ENCODE measurements at places on chromosomes 3 and 15.

DNA sequence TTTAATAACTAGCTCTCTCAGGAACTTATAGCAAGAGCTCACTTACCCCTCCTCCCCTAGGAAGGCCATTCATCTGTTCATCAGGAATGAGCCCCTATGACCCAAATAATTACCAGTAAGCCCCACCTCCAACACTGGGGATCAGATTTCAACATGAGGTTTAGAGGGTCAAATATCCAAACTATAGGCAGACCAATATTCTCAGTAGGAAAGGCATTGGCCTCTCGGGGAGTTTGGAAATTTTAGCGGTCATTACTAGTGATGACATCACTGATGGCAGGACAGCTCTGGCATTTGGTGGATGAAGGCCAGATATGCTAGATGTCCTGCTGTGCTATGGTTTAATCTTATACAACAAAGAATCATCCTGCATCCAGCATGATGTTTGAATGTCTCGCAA is 15.2 kb upstream of the CD47 start:
- DNase-seq, result no peak

- DNase-seq, result no peak
Measured at GRCh38 chr15:65556622-65557021, 26.4 kb downstream of the HACD3 start.

GRCh38 chr3:120503727-120504616 is 53.2 kb upstream of the FSTL1 start:
- no peak for DNase-seq

DNA sequence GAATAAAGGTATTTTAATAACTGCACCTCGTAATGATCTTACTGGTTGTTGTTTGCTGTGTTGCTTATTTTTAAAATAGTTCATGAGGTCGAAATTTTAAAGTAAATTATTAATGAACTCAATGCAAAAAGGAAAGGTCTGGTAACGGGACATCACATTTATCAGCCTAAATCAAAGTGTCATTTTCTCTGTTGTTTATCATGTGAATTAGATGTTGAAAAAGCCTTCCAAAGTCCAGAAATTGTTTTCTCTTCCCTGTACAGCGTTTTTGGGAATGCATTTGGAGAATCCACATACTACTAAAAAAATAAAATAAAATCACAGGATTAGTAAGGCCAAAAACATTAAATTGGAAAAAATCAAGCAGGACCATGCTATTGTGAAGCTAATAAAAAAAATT is 339.2 kb upstream of the NECTIN3 start:
- no peak for DNase-seq

DNA sequence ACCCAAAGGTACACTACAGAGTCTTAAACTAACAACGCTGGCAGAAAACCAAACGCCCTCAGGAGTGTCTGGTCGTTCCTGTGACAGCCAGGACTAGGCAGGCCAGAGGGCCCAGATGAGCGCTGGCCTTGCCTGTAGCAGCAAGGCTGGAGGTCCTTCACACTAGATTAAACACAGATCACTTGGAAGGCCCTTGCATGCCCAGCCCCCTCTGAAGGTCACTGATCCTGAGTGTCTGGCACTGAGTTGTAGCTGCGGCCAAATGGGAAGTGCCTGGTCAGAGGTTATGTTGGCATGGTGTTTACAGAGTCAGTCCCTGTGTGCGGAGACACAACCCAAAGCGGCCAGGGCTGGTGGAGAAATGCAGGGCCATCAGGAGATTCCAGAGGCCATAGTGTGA is 58.9 kb downstream of the ZNF621 start:
- DNase-seq, result no peak

- no peak for DNase-seq
Measured at GRCh38 chr15:29736744-29737020, 85.6 kb downstream of the TJP1 start.

DNA sequence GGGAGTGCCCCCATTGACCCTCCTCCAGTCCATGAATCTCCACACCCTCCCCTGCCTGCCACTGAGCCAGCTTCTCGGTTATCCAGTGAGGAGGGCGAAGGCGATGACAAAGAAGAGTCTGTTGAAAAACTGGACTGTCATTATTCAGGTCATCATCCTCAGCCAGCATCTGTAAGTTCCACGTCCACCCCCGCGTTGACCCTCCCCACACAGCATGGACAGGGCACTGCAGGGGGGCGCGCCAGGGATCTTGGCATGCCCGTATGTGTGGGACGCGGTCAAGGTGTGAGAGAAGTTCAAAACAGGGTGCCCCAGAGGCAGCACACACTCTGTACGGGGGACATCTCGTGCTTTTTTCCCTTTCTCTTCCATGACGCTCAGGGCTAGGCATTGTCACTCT is 33.1 kb downstream of the PSMD6 start:
- DNase-seq, result no peak

DNA sequence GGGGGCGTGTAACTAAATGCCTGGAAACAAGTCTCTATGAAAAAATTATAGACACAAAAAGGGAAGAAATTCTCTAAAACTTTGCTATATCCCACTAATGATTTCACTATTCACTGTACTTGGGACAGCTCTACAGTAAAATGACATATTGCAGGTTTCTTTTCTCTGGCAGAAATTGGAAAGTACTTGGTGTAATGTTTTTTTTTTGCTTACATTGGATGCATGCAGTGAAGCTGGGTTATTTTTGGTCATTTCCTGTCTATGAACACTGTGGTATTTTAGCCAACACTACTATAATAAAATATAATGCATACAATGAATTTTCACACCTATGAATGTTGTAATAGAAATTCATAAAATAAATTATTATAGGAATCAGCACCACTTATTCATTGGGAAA is 109.7 kb downstream of the LRRC49 start:
- no peak for DNase-seq

DNA sequence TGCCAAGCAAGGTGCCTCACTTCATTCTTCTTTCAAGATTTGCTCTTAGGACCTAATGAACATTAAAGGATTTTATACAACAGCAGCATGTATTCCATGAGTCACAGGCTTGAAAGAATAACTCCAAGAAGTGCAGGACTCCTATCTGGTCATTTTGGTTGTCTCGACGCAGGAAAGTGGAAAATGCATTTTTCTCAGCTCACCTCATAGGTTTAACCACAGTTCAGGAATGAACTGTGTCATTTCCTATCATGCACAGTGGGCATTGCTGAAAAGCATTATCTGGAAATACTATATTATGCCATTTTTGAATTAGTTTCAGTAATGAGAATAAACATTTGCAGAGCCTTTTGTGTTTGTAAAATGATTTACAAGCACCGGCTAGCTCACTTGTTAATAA is 98.7 kb upstream of the BFSP2 start:
- DNase-seq, result no peak

DNA sequence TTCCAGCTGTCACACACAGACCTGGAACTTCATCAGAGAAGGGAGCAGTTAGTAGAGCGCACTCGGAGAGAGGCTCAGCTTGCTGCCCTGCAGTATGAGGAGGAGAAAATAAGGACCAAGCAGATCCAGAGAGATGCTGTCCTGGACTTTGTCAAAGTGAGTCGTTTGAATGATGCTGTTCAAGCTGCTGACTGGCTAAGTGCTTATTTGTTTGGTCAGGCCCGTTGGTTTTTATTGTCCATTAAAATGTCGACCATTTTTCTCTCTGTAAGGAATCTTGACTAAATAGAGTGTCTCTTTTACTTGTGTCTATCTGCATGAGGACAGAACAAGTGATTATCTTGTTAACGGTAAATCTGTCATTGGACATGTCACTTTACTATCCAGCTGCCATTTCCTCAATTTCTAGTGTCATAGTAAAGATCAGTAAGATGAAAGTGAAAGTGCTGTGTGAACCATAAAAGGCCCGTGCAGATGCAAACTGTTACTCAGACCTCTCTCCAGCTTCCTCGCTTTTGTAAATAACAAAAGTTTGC is 56.9 kb downstream of the LRCH3 start:
- DNase-seq, result no peak

DNA sequence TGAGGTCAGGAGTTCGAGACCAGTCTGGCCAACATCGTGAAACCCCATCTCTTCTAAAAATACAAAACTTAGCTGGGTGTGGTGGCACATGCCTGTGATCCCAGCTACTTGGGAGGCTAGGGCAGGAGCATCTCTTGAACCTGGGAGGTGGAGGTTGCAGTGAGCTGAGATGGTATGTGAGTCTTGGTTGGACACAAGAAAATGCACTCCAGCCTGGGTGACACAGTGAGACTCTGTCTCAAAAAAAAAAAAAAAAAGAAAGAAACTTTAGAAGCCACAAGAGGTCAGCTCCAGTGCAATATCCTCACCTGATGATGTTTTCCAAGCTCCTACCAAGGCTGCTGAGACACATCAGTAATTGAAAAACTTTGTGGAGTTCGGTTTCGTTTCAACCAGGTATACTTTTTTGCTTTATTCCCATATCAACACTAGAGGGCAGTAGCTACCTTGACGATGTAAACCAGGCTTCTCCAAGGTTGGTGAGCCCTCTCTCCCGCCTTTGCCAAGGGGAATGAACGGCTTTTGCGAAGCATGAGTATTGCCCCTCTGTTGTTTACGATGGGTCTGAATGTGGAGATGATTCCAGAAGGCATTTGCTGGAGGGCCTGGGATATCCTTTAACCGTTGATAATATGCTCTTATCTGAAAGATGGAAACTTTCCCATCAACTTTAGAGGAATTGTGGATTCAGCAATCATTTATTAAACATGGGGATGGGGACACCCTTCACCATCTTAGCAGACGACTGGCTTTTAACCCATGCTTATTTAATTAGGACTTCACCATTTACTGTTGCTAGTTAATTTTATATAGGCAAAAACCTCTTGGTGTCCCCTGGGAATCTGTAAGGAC is 202.8 kb downstream of the SV2B start:
- DNase-seq, result no peak

DNA sequence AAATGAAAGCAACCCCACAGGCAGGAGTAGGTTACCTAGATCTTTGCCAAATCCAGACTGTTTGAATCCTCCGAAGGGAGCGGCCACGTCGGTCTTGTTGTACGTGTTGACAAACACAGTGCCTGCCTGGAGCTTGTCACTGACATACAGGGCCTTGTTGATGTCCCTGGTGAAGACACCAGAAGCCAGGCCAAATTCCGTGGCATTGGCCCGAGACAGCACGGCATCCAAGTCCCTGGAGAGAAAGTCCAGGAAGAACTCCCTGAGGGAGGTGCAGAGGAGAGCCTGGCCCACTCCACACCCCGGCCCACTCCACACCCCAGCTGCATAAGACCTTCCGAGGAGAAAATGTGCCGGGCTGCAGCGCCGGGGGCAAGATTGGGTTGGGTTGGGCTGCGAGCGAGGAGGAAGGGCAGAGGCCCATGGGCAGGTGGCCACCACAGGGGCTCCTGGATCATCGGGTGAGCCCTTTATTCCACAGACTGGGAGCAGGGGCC is 21.8 kb upstream of the SLC41A3 start:
- no peak for DNase-seq

DNA sequence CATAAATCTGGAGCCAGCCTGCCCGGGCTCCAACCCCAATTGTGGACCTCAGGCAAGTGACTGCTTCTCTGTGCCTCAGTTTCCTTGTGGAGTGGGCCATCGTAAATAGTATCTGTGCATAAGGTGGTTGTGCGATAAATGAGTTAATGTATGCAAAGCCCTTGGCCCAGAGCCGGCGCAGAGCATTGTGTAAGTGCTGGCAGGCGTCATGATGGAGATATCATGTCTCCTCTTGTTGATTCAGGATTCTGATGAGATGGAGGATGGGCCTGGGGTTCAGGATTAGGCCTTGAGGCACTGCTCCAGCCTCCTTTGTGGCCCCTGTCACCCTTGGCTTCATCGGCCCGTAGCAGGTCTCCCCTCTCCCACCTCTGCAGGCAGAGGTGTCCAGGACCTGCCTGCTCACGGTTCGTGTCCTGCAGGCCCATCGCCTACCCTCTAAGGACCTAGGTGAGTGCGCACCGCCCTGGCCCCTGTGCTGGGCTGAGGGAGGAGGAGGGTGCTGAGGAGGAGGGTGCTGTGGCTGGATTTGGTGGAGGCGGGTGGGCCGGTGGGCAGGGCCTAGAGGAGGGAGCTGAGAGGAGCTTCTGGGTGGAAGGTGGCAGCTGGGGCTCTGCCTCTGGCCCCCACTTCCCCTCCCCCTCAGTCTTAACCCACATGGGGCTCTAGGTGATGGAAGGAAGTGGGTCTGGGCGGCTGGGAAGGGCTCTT is 1.3 kb downstream of the PLA2G4B start:
- DNase-seq, result no peak

GRCh38 chr15:93758824-93759223 is 472.5 kb upstream of the MCTP2 start:
- DNase-seq, result no peak

DNA sequence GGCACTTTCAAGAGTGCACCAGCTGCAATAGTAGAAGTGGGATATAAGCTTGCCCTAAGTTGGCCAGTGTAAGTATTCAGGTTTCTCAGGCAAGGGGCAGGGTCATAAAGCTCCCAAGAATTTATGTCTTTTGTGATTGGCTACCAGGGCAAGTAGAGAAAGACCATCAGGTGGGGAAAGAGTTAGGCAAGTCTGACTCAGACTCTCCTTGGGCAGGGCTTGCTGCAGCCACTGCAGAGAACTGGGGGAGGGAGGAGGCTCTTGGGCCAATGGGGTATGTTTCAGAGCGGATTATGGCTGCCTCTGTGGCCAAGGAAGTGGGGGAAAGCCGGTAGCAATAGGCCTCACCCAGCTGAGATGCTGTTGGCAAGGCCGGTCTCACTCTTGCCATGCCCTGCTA is 44.6 kb upstream of the SLC25A36 start:
- DNase-seq, result no peak

DNA sequence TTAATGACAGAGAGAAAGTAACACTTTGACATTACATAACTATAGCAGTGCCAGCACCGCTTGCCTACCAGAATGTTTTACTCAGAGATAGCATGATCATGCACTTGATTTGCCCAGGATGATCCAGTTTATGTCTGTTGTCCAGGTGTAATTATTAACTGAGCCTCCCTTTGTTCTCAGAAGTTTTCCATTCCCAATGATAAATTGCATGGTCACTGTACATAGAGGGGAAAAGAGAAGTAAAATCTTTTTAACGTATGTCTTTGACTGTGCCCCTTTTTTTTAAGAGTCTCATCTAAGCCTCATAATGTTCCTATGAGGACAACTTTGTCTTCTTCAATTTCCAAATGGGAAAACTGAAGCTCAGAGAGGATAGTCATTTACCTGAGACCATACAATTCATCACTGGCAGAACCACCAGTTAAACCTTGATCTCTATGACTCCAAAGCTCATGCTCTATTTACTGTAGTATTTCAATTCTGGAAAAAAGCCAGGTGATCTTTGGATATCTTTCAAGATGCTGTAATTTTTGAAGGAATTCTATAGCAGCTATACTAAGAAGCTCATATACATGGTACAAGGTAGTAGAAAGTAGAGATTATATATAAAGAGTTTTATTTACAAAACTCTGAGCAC is 25.1 kb downstream of the C3orf85 start:
- no peak for DNase-seq

DNA sequence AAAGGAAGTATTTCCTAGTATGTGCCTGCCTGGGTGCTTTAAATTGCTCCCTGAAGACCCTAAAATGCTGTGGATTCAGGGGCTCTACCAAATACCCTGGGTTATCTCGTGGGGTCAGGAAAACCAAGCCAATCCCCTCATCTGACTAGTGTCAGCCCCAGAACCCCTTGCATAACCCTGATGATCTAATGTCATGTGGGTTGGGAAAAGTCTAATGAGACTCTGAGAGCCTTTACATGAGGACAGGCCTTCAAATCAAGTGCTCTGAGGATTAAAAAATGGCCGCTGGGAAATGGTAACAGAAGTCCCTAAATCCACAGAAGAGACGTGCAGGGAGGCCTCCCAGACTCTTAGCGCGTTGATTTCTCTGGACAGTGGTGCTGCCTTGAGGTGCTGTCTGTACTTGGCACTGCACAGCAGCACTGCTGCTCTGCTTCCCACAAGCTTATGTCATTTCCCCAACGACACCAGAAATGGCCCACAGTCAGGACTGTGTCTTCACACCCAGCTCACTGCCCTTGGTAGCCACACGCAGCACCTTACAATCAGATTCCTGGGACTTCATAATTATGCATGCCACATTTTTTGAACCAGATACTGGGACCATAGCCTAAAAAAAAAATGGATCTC is 16.6 kb downstream of the EIF4E3 start:
- DNase-seq, result no peak

Data from GF-D8 (cell line).